ENCODE measurements at places on chromosomes 1 and 21.

GRCh38 chr1:116308276-116308675 lies 64.8 kb upstream of the ATP1A1 start:
- no peak for DNase-seq

DNA sequence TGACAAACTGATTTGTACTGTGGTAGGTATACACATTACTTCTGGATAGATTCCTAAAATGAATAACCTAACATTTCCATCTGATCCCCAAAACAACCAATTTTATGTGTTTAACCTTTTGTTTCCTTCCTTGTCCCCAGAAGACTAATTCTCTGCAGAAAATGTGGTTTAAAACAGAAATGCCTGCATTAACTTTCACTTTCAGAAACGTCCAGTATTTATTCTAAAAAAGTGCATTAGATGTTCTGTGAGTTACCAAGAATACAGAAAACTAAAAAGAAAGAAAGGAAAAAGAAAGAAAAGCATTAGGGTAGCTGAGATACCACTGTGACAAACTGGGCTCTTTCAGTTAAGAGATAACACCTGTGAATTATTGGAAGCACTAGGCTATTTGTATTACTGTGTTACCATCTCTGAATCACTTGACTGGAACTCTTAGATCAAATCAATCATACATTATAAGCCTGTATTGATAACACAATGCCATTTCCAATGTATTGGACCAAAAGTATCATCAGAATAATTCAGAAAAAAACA lies 177.7 kb downstream of the NCAM2 start:
- no peak for DNase-seq

- no peak for DNase-seq
These were observed 127.8 kb upstream of the NGF start for GRCh38 chr1:115465802-115466363.

DNA sequence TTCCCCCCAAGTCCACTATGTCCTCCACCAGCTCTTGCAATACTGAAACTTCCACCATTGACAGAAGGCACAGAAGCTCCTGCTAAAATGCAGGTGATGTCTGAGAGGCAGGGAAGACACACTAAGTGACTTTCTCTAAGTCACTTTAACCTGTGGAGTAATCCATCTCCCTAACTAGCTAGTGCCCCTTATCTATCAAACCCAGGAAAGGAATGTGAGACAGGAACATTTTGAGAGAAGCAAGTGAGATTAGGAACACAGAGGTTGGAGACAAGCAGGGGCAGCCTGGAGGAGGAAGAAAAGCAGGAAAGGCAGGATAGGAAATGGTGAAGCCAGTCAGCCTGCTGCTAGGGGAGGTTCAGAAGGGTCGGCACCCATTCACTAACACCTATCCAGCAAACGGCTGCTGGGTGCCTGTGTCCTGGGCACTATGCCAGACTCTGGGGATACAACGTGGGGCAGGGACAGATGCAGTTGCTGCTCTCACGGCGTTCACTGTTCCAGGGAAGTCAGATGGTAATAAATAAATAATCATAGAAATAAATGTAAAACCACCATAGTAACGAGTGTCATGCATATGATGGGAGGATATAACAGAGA lies 7.0 kb downstream of the GPA33 start:
- DNase-seq = no peak

DNA sequence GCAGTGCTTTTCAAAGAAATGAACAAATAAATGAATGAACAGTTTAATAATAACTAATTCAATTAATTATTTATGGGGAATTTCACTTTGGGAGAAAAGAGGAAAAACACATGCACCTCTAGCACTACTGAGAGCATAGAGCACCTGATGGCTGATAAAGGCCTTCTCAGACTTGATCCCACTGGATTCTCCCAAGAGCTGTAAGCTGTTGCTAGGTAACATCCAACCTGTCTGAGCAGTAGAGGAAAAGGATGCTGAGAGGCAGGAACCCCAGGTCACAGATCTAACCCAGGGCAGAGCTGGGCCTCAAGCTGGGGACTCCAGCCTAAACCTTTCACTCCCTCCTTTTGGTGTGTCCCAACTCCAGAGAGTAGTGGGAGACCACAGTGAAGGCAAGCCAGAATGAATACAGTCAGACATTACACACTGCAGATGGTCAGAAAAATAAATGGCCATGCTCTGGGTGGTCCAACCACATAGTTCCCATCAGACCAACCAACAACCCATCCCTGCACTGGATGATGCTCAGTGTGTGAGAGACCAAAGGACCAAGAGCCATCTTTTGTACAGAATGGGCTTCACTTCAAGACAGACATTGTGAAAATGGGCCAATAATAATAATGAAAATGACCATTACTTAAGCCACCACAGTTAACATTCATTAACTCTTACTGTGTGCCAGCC lies 15.4 kb downstream of the TRABD2B start:
- DNase-seq = no peak

DNA sequence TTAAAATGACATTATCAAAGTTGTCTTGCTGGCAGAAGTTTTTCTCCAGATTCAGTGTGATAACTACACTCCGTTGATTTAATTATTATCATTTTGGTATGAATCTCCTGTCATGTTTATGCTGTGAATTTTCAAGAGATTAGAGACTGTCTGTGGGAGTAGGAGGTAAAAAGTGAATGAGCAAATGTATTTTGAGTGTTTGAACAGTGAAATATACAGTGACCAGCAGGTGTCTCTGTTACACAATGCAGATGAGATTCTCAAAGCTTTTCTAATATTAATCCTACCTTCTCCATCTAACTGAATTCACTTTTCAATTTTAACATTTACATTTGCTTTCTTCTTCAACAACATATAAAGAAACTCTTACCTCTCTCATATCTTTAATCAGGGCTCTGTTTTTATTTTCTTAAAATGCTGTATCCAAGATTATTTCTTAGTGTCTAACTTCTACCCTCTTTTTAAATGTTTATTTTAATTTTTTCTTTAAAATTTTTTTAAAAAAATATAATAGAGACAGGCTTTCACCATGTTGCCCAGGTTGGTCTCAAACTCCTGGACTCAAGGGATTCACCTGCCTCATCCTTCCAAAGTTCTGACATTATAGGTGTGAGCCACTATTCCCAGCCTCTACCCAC lies 20.9 kb upstream of the HSPA13 start:
- DNase-seq = no peak

GRCh38 chr21:35325953-35326352 lies 276.9 kb upstream of the RUNX1 start:
- no peak for DNase-seq

DNA sequence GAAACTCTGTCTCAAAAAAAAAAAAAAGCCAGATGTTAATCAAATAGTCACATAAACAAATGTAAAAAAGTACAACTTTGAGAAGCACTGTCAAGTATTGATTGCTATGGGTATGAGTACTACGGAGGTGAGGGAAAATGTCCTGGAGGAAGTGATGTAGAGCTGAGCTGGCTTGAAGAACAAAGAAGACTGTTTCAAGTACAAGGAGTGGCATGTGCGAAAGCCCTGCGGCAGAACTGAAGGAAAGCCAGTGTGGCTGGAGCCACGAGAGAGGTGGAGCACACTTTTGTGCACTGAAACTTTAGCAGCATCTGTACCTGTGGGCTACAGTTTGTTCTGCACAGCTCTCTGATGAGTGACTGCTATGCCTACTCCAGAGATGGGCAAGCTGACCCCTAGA lies 5.4 kb upstream of the RPS6KA1 start:
- DNase-seq = no peak

DNA sequence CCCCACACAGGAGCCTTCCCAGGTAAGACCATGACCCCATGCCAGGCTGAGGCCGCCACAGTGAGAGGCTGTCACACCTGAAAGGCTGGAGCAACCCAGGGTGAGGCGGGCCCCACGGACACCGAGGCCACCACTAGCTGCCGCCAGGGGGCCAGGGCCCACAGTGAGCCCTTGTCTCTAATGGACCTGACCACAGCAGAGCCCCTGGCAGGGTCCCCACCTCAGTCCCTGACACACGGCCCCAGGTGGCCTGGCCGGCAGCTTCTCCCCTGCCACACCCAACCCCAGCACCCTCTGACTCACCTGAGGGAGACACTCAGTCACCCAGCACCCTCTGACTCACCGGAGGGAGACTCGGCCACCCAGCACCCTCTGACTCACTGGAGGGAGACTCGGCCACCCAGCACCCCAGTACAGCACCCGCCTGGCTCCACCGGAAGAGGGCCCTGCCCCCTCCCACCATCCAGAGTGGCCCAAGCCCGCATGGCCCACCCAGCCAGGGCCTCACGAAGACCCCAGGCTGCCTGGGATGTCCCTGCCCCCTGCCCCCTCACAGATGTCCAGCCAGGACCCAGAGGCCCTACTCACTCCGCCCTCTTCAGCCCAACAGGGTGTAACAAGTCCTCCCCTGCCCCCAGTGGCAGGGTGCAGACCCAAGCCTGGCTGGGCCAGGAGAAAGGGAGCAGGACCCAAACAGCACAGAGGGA lies 4.4 kb downstream of the DVL1 start:
- no peak for DNase-seq

DNA sequence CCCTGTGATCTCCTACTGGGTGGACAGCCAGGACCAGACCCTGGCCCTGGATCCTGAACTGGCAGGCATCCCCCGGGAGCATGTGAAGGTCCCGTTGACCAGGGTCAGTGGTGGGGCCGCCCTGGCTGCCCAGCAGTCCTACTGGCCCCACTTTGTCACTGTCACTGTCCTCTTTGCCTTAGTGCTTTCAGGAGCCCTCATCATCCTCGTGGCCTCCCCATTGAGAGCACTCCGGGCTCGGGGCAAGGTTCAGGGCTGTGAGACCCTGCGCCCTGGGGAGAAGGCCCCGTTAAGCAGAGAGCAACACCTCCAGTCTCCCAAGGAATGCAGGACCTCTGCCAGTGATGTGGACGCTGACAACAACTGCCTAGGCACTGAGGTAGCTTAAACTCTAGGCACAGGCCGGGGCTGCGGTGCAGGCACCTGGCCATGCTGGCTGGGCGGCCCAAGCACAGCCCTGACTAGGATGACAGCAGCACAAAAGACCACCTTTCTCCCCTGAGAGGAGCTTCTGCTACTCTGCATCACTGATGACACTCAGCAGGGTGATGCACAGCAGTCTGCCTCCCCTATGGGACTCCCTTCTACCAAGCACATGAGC lies 17.2 kb upstream of the SLC25A44 start:
- DNase-seq = no peak

GRCh38 chr21:36330904-36331303 lies 10.9 kb downstream of the MORC3 start:
- no peak for DNase-seq

GRCh38 chr21:34969423-34970166 lies 79.5 kb downstream of the RUNX1 start:
- no peak for DNase-seq

DNA sequence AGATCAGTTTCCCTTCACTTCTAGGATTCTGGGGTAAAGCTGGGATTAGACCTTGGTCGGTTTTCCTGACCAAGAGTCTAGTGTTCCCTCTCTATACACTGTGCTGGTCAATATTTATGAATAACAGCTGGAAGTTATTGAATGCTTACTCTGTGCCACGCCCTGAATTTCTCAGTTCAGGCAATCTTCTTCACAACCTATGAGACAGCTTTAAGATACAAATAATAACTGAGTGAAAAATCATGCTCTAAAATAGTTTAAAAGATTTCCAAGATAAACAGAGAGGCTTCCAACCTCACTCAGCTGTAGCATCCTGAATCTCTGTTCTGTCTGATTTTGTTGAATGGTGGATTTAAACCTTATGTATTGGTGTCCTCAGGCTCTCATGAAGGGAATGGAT lies 72.2 kb downstream of the GNG12 start:
- DNase-seq = no peak

DNA sequence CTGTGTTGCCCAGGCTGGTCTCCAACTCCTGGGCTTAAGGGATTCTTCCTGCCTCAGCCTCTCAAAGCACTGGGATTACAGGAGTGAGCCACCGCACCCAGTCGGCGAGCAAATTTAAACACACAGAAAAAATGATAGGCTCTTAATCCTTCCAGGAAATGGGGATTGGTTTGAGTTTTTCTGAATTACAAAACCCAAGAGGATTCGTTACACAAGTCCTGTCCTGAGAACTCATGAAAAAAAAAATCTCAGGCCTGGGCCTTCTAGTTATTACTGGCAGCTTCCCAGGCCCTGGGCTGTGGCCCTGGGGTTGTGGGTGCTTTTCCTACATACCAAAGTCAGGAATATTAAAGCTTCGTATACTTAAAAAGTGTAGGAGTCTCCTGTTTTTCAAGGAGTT lies 6.3 kb upstream of the IFNGR2 start:
- no peak for DNase-seq

- no peak for DNase-seq
These were observed 10.0 kb upstream of the AGPAT3 start for GRCh38 chr21:43854773-43855633.

DNA sequence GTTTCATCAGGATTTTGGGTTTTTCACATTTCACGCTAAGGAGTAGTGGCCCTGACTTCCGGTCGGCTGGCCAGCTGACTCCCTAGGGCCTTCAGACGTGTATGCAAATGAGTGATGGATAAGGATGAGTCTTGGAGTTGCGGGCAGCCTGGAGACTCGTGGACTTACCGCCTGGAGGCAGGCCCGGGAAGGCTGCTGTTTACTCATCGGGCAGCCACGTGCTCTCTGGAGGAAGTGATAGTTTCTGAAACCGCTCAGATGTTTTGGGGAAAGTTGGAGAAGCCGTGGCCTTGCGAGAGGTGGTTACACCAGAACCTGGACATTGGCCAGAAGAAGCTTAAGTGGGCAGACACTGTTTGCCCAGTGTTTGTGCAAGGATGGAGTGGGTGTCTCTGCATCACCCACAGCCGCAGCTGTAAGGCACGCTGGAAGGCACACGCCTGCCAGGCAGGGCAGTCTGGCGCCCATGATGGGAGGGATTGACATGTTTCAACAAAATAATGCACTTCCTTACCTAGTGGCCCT lies 23.1 kb upstream of the TNFRSF1B start:
- DNase-seq = peak; percentile 21

DNA sequence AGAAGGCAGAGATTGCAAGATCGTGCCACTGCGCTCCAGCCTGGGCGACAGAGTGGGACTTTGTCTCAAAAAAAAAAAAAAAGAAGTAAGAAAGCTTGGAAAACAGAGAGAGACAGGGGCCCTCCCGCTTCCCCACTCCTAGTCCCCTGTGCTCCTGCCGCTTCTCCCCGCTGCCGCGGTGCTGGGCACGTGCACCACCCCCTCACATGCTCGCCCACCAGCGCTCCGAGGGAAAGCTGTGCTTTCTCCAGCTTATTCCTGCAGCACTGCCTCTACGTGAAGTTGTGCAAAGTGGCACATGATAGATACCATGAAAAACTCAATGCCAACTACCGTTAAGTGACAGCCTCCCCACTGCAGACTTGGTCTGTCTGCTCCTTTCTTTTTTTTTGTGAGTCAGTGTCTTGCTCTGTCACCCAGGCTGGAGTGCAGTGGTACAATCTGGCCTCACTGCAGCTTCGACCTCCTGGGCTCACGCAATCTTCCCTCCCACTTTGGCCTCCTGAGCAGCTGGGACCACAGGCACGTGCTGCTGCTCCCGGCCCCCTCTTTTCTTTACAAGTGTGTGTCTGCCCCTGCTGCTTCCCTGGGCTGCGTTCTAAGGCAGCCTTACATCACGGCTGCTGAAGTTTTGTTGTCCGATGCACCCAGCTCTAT lies 15.4 kb downstream of the SLX9 start:
- DNase-seq = peak; percentile 77

DNA sequence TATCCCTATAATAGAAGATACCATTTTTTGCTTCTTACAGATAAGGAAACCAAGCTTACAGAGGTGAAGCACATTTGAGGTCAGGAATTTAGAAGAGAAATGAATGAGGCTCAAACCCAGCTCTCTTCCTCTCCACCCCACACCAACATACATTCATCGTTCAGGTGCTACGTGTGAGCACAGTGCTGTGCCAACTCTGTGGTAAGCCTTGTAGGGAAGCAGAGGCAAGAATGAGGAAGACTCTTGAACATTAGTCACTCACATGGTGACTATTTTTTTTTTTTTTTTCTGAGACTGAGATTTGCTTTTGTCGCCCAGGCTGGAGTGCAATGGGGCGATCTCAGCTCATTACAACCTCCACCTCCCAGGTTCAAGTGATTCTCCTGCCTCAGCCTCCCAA lies 314.0 kb downstream of the NTNG1 start:
- DNase-seq = no peak
